ENCODE measurements at places on chromosomes 1 and 21. TPM values are rescaled to one million over a fixed set of nuclear protein-coding genes. Genes with fewer than 3 reads are reported as not detected.

NUF2 gene
- 0.51 TPM for total RNA-seq

L1TD1 gene
- total RNA-seq = 0.26 TPM

CELA2B gene
- total RNA-seq = not detected

NPR1 gene
- total RNA-seq = 0.66 TPM

ATP6V1G3 gene
- total RNA-seq = not detected

ADSS2 gene
- total RNA-seq = 62.1 TPM

TFF2 gene
- total RNA-seq = not detected

CD1B gene
- not detected for total RNA-seq

SLC66A1 gene
- total RNA-seq = 18.3 TPM

NMNAT2 gene
- total RNA-seq = under 0.01 TPM

CRYAA gene
- not detected for total RNA-seq

HHAT gene
- total RNA-seq = 2.3 TPM

ERO1B gene
- total RNA-seq = 4.1 TPM

SPOCD1 gene
- 47.2 TPM for total RNA-seq

PSEN2 gene
- 22.9 TPM for total RNA-seq

TRABD2B gene
- under 0.01 TPM for total RNA-seq

CLDN8 gene
- not detected for total RNA-seq

FAM89A gene
- 12.1 TPM for total RNA-seq

HAO2 gene
- total RNA-seq = not detected

TMPRSS2 gene
- 0.17 TPM for total RNA-seq

SLAMF8 gene
- under 0.01 TPM for total RNA-seq

PSRC1 gene
- total RNA-seq = 8.3 TPM

VASH2 gene
- total RNA-seq = 1.0 TPM

C1orf21 gene
- 53.0 TPM for total RNA-seq

PDPN gene
- total RNA-seq = 7.4 TPM

IL20 gene
- total RNA-seq = not detected

DNASE2B gene
- total RNA-seq = not detected

RAB25 gene
- not detected for total RNA-seq

PLA2G2C gene
- not detected for total RNA-seq

ANKRD35 gene
- 4.5 TPM for total RNA-seq

KCNJ10 gene
- not detected for total RNA-seq
